ENCODE measurements at places on chromosomes 4 and X.

DNA sequence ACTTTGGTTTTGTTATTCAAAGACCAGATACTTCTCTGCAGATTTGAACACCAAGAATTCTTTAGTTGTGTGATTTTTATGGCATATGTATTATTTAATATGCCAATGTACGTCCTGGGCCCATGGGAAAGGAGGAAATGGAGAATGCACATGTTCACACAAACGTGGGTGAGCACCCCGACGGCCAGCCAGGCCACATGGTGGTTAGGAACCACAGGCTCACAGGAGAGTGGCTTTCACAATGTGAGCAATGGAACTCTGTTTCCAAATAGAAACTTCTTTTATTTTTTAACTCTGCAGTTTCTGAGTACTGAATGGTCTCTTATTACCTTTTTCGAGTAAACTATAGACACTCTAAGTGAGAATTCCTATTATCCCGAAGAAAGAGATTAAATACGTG, 58.0 kb upstream of the UNC5C start:
- DNase-seq: no peak

DNA sequence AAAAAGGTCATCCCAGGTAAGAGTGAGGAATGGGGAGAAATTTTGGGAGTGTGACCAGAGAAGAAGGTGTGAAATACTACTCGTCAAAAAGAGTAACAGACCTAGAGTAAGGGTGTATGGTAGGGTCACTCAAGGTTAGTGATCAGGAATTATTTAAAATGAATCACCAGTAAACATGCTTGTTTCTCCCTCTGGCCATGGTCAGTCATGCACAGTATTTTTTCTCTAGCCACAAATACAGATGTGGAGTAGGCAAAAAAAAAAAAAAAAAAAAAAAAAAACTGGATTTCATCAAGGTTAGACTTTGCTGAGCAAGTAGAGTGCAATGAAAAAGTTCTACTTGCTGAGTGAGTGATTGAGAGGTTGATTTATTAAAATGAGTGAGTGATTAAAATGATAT, 34.2 kb upstream of the SLIT2 start:
- no peak for DNase-seq

DNA sequence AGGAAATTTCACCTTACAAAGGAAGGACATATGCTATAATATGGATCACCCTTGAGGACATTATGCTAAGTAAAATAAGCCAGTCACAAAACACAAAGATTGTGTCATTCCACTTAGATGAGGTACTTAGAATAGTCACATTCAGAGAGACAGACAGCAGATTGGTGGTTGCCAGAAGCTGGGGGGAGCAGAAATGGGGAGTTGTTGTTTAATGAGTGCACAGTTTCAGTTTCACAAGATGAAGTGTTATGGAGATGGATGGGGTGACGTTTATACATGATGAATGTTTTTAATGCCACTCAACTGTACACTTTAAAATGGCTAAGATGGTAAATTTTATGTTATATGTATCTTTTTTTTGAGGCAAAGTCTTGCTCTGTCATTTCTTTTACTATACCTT, 14.8 kb upstream of the SPON2 start:
- DNase-seq: no peak

GRCh38 chrX:154368630-154369448, 5.6 kb downstream of the FLNA start:
- DNase-seq: no peak

DNA sequence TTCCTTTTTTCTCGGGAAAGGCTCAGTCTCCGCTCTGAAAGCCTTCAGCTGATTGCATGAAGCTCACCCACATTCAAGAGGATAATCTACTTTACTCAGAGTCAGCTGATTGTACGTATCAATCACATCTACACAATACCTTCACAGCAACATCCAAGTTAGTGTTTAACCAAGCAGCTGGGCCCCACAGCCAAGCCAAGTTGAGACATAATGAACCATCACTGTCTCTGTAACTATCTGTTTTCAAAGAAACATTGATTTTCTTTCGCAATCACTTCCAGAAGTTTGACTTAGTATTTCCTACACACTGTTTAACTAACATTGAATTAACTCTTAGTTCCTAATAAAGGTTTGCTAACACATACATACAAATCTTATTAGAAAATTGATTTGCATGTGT, 40.3 kb downstream of the RWDD4 start:
- peak; percentile 35 for DNase-seq

DNA sequence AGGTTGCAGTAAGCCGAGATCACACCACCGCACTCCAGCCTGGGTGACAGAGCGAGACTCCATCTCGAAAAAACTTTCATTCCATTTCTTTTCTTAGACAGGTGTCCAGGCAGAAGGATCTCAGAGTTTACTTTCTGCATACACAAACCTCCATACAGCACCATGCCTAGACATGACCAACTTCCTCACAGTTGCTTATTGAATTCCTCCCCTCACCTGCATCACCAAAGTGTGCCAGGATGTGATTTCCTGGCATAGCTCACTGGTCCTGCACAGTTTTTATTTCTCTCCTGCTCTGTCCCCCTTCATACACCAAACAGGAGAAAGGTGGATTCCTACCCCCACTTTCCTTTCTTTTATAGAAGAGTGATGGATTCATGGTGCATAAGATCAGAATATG, 34.7 kb upstream of the PPARGC1A start:
- no peak for DNase-seq

- DNase-seq: no peak
Observed at GRCh38 chrX:2507196-2507595, 6.4 kb upstream of the DHRSX start.

- no peak for DNase-seq
Observed at GRCh38 chrX:105646592-105647372, 175.6 kb upstream of the NRK start.

DNA sequence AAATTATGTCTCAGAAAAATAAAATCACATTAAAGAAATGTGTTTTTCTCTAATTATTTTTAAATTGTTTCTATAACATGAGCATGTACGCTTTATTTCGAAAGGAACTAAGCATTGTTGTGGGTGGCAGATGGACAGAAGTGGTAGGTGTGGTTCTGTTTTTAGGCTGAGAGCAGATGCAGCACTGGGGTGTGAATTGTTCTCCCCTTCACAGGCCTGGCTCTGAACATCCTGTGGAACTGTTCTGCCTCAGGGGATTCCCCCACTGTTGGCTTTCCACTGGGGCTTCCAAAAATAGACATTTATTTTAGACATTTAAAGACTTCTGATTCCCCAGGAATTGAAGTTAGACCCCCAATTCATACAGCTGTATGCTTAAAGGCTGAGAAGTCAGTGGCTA, 41.9 kb upstream of the PDHA2 start:
- DNase-seq: no peak

- DNase-seq: no peak
Observed at GRCh38 chr4:34486461-34487363, 1757.6 kb downstream of the ARAP2 start.
